ENCODE measurements at places on chromosomes 7 and 10.

GRCh38 chr10:116771101-116771958 is 29.0 kb upstream of the HSPA12A start:
- DNase-seq = peak; percentile 99

DNA sequence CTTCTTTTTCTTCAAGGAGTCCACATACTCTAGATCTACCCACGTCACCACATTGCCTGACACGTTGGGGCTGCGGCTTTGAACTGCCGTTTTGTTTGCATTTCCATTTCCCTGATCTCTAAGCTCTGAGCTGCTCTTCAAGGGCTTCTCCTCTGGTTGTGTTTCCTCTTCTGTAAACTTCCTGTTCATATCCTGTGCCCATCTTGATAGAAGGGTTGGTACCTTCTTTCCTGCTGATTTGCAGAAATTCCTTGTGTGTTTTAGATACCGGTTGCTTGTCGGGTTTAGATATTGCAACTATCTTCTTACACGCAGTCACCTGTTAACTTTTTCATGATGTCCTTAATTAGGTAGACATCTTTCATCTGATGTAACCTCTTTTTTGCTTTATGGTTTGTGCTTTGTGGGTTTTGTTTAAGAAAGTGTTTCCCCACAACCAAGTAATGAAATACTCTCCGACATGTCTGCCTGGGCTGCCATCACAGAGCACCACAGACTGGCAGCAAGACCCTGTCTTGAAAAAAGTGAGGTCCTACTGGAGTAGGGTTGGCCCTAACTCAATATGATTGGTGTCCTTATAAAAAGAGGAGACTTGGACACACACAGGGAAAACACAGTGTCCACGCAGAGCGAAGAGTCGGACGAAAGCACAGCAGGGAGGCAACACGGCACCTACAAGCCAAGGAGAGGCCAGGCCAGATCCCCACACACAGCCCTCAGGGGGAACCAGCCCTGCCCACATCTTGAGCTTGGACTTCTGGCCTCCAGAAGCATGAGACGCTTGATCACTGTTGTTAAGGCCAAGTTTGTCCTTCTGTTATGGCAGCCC is 99.1 kb upstream of the PDGFA start:
- no peak for DNase-seq

- peak; percentile 27 for DNase-seq
Measured at GRCh38 chr7:82443547-82444219, at the start of gene CACNA2D1. CACNA2D1 (minus strand) TSS chr7:82443777.

GRCh38 chr7:108103558-108104298 is 26.4 kb downstream of the LAMB4 start:
- no peak for DNase-seq

GRCh38 chr10:72243822-72244437 is 27.9 kb upstream of the ASCC1 start:
- no peak for DNase-seq

DNA sequence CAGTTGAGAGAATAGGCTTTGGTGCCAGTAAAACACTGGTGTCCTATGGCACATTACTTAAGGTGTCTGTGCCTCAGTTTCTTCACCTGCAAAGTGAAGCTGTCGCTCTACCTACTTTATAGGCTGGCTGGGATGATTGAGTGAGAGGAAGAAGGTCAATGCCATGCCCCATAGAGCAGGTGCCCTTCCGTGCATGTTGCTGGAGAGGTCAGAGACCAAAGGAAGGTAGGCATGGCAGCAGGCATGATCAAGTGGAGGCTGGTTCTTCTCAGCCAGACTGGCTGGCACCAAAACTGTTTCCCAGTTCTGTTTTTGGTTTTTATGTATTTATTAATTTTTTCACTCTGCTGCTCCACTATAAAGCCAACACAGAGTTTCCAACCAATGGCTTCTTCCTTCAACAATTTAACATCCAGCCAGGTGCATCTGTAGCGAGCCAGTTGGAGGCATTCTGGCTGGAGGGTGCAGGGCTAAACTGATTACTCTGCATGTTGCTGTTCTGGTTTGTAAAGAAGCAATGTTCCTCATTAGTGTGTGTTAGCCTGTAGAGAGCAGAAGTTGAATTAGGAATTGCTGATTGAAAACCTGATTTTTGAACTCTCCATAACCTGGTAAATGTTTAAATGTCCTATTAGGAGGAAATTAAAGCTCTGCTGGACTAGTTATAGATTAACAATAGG is 144.3 kb upstream of the TNS3 start:
- no peak for DNase-seq

- DNase-seq = peak; percentile 89
Measured at GRCh38 chr10:95445223-95445836, 115.8 kb downstream of the SORBS1 start.

DNA sequence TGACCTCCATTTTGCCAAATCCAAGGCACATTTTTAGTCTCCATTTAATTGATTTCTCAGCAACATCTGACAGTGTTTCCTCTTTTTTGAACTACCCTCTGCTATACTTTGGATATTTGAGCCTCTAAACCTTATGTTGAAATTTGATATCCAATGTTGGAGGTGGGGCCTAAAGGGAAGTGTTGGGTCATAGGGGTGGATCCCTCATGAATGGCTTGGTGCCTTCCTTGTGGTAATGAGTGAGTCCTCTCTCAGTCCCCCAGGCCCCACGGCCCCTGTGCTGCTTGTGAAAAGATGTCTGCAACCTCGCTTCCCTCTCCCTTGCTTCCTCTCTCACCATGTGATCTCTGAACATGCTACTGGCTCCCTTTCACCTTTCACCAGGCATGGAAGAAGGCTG is 96.8 kb upstream of the DGKB start:
- DNase-seq = no peak

- no peak for DNase-seq
Measured at GRCh38 chr10:5882961-5883360, 6.7 kb downstream of the ANKRD16 start.
